NCI-H2029 treated with DMSO at 0.1 percent for 48 hours (cell line): ENCODE measurements at places on chromosomes 11 and 22.

- no peak for DNase-seq
Measured at GRCh38 chr11:69385832-69386427, 92.0 kb downstream of the MYEOV start.

GRCh38 chr11:44186321-44186930 is 90.9 kb downstream of the EXT2 start:
- no peak for DNase-seq

GRCh38 chr11:24267014-24267413 is 229.8 kb upstream of the LUZP2 start:
- no peak for DNase-seq

- DNase-seq = no peak
Measured at GRCh38 chr22:36430863-36431262, 43.1 kb upstream of the MYH9 start.

- DNase-seq = no peak
Measured at GRCh38 chr11:83303316-83303715, 17.1 kb upstream of the CCDC90B start.

GRCh38 chr11:72081821-72082453 is 1.3 kb downstream of the LRRC51 start:
- no peak for DNase-seq

- DNase-seq = no peak
Measured at GRCh38 chr11:10371926-10372641, 67.2 kb downstream of the ADM start.
